ENCODE measurements at places on chromosomes 2 and 18.

- no peak for DNase-seq
Observed at GRCh38 chr2:219998714-219999227, 371.3 kb downstream of the SLC4A3 start.

GRCh38 chr18:32771169-32771751 is 1.6 kb downstream of the KLHL14 start:
- DNase-seq, result peak; percentile 2

GRCh38 chr18:35688757-35689156 is 107.2 kb downstream of the GALNT1 start:
- DNase-seq, result no peak

DNA sequence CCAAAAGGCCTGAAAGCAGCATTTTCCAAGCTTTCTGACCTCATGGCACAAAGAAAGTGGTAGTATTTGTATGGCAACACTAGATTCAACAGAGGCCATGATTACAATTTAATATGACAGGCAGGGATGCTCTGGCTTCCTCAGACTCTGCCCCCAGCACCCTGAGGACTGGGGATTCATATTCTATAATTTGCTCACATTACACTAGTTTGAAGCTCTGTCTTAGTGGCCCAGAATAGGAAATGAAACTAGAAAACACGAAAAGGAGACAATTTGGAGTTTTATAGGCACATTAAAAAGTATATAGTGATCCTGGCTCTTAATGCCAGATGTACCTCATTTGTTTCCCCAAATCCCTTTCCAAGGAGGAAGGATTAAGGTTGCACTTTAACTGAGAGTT is 173.0 kb upstream of the STK17B start:
- DNase-seq, result no peak

- DNase-seq, result no peak
Observed at GRCh38 chr2:55025627-55026026, 24.6 kb downstream of the RTN4 start.

- DNase-seq, result no peak
Observed at GRCh38 chr2:101520246-101520645, 45.3 kb upstream of the RFX8 start.

DNA sequence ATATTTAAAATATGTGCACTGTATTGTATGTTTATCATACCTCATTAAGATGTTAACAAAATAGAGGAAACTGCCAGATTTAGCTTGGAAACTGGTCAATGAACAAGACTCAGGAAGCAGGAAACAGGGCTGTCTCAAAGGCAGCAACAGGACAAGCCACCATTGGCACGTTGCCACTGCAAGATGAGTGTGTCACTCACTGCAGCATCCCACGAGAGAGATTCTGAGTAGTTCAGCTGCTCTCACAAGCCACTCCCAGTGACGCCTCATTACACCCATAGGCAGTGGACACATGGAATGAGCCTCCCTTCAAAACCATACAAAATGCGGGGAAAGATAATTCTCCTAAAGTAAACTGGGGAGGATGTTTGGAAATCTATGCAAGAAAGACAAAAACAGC is 181.9 kb upstream of the DLGAP1 start:
- DNase-seq, result no peak

DNA sequence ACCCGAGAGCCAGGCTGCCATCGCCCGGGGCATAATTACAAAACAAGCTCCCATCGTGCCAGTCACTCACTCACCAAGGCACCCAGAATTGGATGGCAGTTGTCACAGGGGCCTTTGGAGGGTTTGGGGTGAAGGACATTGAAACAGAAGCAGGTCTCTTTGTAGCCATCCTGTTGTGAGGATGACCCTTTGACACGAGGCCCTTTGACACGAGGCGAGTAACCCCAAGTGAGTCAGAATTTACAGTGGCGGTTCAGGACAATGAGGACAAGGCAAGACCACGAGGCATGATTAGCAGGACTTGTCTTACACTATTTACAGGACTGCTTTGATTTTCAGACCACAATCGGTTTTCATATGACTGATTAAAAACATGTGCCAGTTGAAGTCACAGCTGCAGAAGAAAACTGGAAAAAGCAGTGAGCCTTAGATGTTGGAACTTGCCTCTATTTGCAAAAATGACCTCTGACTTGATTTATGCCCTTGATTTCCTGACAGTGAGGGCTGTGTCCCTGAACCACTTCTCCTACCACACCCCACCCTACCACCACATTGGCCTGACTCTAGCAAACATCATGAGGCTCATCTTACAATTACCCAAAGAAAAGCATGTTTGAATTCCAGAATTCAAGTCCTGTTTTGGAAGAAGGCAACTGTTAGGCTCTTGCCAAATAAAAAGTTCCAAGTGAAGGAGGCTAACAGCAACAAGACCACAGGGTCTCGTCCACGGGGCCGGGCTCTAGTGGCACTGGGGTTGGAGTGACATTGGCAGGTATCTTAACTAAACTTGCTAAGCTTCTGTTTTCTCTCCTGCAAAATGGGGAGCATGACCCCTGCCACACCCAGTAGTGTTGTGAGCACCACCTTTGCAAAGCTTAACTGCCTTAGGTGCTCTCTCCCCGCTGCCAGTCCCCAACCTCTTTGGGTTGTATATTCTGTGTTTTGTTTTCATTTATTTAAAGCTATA is 64.4 kb upstream of the FOSL2 start:
- DNase-seq, result no peak

DNA sequence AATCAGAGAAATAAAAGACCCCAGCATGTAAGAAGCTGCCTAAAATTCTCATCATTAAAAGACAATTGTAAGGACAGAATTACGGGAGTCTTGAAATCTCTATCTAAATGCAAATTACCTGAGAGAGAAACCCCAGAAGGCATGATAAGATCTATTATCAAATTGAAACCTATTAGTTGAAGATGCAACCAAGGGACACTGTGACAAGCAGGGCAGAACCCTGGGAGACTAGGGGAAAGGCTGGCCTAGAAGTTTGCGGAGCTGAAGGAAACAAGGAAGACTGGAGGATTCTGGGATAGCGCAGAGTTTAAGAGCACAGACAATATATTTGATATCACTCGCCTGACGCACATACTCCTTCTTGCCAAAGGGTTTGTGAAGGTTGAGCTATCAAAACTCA is 319.5 kb upstream of the CHAC2 start:
- DNase-seq, result no peak

DNA sequence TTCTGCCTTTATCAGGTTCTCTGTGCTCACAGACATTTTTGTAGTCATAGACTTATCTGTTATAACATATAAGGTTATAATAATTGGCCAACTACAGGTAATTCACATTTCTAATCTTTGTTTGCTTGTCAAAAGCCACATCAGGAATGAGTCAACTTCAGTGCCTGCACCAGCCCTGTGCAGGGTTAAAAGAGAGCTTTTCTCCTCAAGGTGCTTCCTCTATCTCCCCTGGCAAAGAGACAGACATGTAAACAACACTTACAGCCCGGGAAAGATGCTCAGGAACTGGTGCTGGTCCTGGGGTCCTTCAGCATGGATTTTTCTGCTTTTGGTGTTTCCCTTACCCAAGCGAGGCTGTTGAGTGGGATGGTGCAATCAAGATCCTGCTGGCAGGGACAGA is 7.7 kb upstream of the EHD3 start:
- no peak for DNase-seq

DNA sequence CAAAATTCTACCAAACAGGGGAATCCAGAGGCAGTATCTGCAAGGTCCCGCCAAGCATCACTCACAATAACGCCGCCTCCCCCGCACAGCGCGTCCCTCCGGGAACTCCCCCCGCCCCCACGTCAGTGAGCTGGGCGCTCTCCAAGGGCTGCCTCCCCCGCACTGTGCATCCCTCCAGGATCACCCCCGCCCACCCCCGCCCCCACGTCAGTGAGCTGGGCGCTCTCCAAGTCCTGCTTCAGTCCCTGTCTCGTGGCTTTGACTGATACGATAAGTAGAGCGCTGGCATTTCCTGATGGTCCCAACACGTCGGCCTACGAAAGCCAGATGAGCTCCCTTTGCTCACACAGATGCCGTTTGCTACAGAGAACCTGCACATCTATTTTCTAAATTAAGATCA is 130.7 kb upstream of the TPO start:
- DNase-seq, result no peak

DNA sequence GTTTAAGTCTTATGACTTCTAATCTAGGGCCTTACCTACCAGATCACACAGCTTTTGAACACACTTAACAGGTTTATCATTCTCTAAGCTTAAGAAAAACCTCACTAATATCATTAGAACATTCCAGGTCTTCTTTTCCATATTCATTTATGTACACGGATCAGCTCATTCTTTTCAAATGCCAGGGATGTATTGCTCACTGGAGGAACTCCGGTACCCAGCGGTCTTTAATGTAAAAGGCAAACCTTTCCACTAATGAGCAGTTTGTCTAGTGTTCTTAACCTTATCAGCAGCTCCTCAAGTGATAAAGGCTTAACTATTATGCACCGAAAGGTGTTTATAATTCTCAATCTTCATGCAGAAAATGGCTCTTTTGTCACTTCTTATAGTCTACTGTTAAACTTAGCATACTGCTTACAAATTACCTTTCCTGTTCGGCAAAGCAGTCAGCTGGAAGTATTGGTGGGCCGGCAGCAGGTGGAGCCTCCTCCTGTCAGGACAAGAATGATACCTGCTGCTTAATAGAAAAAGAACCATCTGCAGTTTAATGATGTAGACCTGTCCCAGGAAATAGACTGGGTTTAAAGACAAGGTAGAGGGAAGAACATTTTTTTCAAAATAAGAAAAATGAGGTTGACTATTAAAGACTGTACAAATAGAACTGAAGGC is 142.7 kb downstream of the FIGN start:
- no peak for DNase-seq

DNA sequence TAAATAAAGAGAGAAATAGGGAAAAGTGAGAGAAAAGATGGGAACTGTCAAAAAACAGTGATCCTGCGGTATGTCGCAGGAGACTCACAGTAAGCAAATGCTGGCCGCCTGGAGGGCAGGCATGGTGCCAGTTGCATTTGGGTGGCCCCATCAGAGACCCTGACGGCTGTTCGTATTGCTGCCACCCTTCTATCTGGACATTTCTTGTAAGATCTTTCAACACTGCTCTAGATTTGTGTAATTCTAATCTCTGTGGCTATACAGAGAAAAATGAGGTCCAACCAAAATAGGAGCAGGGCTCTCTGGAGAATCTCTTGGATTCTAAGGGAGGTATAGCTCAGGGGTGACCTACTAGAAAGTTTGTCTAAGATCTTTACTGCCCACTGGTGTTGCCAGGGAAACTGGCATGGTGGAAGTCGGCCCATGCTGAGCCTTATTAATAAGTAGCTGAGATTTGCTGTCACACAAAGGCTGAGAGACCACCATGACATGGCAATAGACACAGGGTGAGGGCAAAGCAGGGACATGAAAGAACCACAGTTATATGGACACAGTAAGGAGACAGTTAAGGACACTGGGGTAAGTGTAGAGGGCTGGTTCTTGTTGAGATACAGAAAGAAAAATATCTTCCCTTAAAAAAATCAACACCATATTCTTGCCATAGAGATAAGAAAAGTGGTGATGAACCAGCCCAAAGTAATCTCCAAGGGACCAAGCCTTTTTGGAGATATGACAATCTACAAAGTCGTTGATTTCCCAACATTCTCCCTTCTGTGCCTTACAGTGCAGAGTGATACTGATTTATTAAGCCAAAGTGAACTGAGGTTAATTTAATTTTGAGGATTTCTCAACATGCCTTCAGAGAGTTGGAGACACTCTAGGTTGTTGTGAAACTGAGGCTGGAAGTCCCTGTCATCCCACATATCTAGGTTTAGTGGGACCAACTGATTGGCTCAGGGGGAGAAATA is 26.4 kb upstream of the FZD7 start:
- no peak for DNase-seq

- DNase-seq, result no peak
Observed at GRCh38 chr18:52437161-52437560, 97.2 kb downstream of the DCC start.

DNA sequence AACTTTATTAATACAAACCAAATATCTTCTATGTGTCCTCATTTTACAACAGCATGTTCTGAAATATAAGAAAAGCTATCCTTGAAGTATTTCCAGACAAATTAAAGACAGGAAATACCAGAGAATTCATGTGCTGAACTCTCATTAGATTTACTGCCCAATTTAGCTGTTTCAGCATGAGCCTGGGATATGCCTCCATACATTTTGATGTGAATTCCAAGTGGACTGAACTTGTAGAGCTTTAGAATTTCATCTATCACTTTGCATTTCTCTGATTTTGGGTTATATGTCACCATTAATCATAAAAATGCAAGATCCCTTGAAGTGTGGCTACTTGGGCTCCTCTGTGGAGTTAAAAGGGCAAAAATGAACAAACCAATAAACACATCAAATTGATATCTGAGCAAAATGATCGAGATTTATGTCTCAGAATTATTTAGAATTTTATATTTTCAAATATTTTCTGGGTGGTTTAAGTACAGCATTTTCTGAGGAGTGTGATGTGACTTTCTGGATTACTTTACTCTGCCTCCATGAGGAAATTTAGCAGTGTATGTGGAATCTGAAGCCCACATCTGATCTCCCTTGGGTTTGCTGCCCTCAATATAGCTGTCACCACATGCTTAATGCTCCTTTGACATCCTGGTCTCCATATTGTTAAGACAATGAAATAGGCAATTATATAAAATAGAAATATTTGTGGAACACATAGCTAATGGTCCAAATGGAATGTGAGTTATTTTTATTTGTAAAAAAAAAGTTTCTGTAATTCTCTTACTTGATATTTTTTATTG is 206.6 kb upstream of the RBMS1 start:
- no peak for DNase-seq

DNA sequence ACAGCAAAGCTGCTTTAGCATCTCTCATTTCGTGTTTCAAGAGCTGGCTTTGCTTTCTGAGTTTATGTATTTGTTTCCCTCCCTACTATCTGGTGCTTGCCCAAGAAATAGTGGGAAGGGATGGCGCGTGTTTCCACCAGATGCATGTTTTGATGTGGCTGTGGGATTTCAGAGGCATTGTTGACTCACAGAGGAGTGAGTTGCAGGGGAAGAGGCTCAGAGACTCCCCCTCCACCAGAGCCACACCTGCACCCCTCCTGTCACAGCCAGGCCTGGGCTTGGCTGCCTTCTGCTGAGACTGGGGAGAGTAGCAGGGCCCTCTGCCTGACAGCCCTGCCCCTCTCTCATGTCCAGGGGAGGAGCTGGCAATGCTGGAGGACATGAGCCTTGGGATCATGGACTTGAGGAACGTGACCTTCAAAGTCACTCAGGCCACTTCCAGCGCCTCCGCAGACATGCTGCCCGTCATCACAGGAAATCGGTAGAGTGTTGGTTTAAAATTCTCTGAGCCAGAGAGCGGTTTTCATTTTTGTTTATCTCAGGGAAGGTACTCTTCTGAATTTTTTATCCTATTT is 42.9 kb downstream of the COA5 start:
- no peak for DNase-seq
